ENCODE measurements at places on chromosomes 1 and 21. TPM values are rescaled to one million over a fixed set of nuclear protein-coding genes. Genes with fewer than 3 reads are reported as not detected.

- no peak overlapping the region for H3K27ac ChIP-seq
- no peaks in the 10 kb centered on the region for H3K36me3 ChIP-seq
- DNase-seq, result no peak
- H3K4me3 ChIP-seq, result no peak overlapping the region
- no peaks in the 10 kb centered on the region for H3K27me3 ChIP-seq
Measured at GRCh38 chr1:53906121-53906520, 12.1 kb downstream of the DIO1 start.

DNA sequence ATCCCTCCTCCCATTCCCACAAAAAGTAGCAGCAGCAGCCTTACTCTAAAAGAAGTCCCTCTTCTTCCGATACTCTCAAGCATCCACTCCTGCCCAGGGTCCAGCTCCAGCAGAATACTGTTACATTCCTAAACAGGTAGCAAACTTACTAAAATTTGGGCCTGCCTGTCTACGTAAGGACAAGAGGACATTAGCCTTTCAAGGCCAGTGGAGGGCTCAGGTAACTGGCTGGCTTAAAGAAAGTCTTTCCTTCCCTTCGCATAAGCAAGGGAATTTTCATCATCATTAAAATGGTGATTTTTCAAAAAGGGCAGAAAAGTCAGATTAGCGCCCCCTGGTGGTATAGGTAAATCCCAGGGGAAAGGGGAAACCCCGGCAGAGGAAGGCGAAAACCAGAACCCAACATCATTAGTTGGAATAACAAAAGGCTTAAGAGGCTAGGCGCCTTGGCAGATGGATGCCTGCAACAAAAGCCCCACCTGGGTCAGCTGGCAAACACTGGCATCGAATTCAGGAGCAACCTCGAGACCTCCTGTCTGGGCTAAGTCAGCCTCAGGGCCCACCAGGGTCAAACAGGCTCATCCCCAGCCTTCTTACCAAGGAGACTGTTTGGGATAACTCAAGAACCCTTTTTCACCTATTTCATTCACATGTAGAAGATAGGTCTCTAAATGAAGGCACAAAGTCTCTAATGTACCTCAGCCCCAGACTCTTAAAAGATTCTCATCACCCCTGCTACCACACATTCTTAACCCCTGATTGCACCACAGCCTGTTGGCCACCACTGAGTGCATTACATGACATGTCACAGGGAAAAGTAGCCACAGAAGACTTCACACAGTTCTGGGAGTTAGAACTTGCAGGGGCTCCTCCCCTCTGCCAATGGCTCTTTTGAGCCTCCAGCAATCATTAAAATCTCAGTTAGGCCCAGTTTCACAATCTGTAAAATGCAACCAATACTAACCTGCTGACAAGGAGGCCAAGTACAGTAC lies 36.7 kb downstream of the ERI3 start:
- H3K27me3 ChIP-seq, result no peaks in the 10 kb centered on the region
- H3K36me3 ChIP-seq, result no peaks in the 10 kb centered on the region
- no peaks in the 10 kb centered on the region for H3K4me1 ChIP-seq
- no peak overlapping the region for H3K4me3 ChIP-seq

DNA sequence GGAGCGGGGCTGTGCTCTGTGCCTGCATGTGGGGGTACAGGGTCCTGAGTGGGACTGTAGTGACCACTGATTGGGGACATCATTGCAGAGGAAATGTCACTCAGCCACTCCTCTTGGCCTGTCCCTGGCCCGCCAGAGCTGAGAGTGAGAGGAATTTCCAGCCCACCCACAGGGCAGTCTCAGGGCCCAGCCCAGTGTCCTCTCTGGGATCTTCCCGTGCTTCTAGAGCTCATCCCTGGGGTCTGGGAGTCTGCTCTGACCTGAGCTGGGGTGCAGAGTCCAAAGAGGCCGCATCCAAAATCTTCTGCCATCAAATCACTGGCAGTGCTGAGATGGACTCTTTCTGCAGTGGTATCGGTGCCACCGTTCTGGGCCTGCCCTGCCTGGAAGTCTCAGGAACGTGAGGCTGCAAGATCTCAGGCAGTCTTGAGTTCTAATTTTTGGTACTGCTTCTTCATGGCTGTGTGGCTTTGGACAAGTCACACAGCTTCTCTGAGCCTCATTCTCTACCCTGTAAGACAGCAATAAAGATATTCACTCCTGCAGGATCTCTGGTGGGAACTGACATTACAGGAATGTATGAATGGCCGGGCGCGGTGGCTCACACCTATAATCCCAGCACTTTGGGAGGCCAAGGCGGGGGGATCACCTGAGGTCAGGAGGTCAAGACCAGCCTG lies 100.8 kb upstream of the TARDBP start:
- H3K4me1 ChIP-seq, result no peaks in the 10 kb centered on the region

GRCh38 chr1:161885003-161885402 lies 118.9 kb downstream of the ATF6 start:
- peak; percentile 43 for DNase-seq
- no peak overlapping the region for H3K4me3 ChIP-seq
- no peaks in the 10 kb centered on the region for H3K4me1 ChIP-seq
- no peak overlapping the region for H3K27ac ChIP-seq
- no peaks in the 10 kb centered on the region for H3K36me3 ChIP-seq

DNA sequence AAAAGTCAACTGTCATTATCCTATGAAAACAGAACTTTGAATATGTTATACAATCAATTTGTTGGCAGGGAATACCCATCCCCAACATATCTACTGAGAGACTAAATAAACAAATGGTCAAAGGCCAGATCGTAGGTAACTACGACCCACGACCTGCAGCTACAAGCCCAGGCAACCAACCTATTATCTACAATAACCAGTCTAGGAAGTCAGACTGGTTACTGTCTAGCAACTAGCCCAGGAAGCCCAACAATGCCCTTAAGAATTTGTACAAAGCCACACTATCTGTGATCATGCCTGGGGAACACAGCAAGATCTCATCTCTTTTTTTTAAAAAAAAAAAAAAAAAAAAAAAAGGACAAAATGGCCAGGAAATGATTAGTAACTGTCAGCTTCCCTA lies 58.7 kb downstream of the SMYD3 start:
- H3K27ac ChIP-seq, result no peak overlapping the region
- H3K4me3 ChIP-seq, result no peak overlapping the region
- no peak for DNase-seq
- H3K27me3 ChIP-seq, result no peaks in the 10 kb centered on the region
- no peaks in the 10 kb centered on the region for H3K36me3 ChIP-seq

- H3K27ac ChIP-seq, result peak overlapping the region; percentile 78
- no peak overlapping the region for H3K4me3 ChIP-seq
- DNase-seq, result peak; percentile 75
- H3K36me3 ChIP-seq, result no peaks in the 10 kb centered on the region
Measured at GRCh38 chr1:59520827-59521418, 224.0 kb downstream of the FGGY start.

DNA sequence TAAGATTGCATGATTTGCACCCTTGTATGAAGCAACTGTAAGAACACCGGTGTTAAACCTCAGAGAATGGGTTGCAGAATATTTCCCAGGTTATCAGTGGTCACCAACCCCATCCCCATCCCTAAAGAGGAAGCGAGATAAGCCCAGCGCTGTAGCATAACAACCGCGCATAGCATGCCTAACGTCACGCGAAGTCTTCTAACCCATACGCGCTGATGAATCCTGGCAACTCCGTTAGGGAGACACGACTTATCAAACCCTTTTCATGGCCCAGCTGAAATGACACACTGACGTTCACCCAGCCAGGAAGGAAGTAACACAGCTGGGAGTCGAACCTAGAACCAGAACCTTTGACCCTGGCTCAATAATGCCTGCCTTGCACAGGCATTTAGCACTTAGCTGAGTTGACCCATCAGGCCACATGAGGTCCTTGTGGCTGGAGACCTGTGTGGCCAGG lies 24.2 kb downstream of the TMEM51 start:
- no peak overlapping the region for H3K27ac ChIP-seq
- no peak for DNase-seq
- H3K4me1 ChIP-seq, result peaks cover 4% of the 10 kb centered on the region
- no peak overlapping the region for H3K4me3 ChIP-seq

DNA sequence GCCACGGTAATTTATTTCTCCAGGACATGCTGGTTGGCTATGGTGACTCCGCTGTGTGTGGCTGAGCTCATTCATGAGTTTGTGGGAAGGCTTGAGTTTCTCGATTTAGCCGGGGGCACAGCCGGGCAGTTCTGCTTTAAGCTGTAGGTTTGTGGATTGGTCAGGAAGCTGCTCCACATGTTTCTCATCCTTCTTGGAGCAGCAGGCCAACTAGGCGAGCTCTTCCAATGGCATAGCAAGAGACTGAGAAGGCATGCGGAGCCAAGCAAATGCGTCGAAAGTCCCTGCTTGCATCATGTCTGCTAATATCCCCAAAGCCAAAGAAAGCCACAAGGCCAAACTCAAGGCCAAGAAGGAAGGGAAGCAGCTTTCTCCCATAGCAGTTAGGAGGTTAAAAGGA lies 71.6 kb upstream of the GREM2 start:
- DNase-seq, result no peak
- H3K4me3 ChIP-seq, result no peak overlapping the region
- no peak overlapping the region for H3K27ac ChIP-seq
- no peaks in the 10 kb centered on the region for H3K4me1 ChIP-seq

- DNase-seq, result no peak
- no peaks in the 10 kb centered on the region for H3K27me3 ChIP-seq
- H3K4me1 ChIP-seq, result no peaks in the 10 kb centered on the region
- H3K27ac ChIP-seq, result no peak overlapping the region
- no peaks in the 10 kb centered on the region for H3K36me3 ChIP-seq
Measured at GRCh38 chr1:83697961-83698360, 301.0 kb downstream of the TTLL7 start.

- no peak overlapping the region for H3K27ac ChIP-seq
- no peak overlapping the region for H3K4me3 ChIP-seq
- H3K36me3 ChIP-seq, result no peaks in the 10 kb centered on the region
- DNase-seq, result no peak
- H3K4me1 ChIP-seq, result peaks cover 19% of the 10 kb centered on the region
Measured at GRCh38 chr1:161172349-161172748, 5.0 kb downstream of the B4GALT3 start.

DNA sequence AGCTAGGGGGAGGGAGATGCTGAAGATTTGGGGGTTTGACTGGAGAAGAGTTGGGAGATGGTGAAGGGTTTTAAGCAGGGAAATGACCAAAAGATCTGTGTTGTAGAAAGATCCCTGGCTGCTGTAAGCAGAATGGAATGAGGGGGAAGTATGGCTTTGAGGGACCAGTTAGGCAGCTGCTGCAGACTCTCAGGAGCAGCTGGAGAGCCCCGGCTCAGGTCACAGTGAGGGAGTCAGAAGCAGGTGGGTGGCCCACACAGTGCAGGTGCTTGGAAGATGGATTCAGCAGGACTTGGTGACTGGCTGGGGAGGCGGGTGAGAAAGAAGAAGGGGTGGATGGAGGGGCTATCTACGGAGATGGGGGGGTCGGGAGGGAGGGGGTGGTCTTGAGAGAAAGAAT lies 35.7 kb downstream of the EDN2 start:
- no peaks in the 10 kb centered on the region for H3K36me3 ChIP-seq
- no peak overlapping the region for H3K27ac ChIP-seq
- H3K4me1 ChIP-seq, result no peaks in the 10 kb centered on the region

- no peak overlapping the region for H3K27ac ChIP-seq
- H3K4me1 ChIP-seq, result peaks cover 5% of the 10 kb centered on the region
- no peak for DNase-seq
- no peak overlapping the region for H3K4me3 ChIP-seq
- H3K36me3 ChIP-seq, result no peaks in the 10 kb centered on the region
Measured at GRCh38 chr1:33169290-33170055, 12.4 kb downstream of the TRIM62 start.

DNA sequence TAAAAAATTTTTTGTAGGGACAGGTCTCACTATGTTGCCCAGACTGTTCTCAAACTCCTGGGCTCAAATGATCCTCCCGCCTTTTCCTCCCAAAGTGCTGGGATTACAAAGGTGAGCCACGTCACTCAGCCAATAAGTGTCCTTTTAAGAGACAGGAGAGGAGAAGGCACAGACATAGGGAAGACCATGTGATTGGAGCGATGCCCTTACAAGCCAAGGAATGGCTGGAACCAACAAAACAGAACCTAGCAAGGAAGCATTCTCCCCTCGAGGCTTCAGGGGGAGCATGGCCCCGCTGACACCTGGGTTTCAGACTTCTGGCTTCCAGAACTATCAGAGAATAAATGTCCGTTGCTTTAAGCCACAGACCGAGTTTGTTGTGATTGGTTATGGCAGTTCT lies 37.0 kb downstream of the NDUFS5 start:
- no peaks in the 10 kb centered on the region for H3K4me1 ChIP-seq
- no peaks in the 10 kb centered on the region for H3K36me3 ChIP-seq
- no peak overlapping the region for H3K27ac ChIP-seq
- no peak for DNase-seq

ALPL gene
- polyA plus RNA-seq, result 11.8 TPM

HHIPL2 gene
- polyA plus RNA-seq, result 16.2 TPM

GJA8 gene
- polyA plus RNA-seq, result 13.4 TPM

LCE2A gene
- not detected for polyA plus RNA-seq

ERG gene
- polyA plus RNA-seq, result 3.7 TPM

TMEM61 gene
- polyA plus RNA-seq, result 1.4 TPM
